ENCODE measurements at places on chromosomes 11 and 22.

DNA sequence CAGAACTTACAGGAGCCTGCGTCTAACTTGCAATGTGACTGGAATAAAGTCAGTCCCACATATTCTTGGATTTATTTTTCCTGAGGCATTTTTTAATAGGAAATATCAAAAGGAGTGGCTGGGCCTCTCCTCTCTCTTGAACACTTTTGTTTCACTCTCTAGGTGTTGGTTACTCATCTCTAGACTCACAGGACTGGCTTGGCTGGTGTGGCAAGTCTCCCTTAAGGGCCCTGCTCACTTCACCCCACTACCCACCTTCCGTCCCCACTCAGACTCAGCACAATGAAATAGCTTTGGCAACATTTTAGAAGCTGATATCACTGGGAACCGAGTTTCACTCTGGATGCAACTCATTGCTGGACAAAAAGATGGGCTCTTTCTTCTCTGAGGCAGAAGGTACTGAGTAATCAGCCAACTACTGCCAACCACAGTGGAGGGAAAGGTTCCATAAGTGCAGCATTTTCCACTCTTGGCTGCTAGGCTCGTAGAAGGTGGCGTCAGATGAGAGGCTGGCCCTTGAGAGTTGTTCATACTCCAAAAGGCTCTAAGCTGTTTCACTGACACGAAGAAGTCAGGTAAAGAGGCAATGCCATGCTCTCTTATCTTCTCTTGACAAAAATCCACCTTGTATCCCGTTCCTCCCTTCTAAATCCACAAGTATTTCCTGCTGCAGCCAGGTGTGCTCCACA lies 390.6 kb downstream of the SOX6 start:
- no peak for DNase-seq

GRCh38 chr11:67429038-67429668 lies 859 bp downstream of the RPS6KB2 start:
- DNase-seq: no peak

GRCh38 chr22:34067031-34067430 lies 146.8 kb upstream of the LARGE1 start:
- no peak for DNase-seq

DNA sequence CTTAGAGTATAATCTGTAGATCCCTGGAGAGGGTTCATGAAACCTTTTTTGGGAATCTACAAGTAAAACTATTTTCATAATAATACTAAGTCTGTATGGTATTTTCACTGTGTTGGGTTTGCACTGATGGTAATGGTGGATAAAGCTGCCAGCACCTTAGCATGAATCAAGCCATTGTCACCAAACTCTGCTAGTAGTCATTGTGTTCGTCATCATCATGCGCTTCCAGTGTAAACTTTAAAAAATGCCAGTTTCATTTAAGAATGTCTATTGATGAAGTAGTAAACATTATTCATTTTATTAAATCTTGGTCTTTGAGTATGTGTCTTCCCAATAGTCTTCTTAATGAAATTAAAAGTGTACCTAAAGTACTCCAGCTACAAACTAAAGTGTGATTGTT lies 15.0 kb downstream of the ALKBH3 start:
- DNase-seq: no peak

DNA sequence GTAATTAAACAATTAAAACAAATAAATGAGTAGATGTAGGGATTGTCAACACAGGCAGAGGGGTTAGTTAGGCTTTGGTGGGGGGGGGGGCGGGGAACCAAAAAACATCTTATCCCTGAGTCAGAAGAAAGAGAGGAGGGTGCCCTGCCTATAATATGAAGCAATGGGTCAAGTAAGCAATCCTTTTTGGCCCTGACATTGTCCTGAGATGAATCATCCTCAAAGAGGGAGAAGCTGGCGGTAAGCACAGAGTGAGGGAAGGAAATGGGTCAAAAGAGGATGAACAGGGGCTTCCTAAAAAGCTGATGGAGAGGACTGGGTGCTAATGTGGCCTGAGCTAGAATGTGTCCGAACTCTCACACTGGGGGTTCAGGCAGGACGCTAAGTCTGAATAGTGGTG lies 4.7 kb downstream of the OLFML1 start:
- no peak for DNase-seq

- DNase-seq: no peak
These were observed 128.3 kb downstream of the MAML2 start for GRCh38 chr11:96214777-96215109.

DNA sequence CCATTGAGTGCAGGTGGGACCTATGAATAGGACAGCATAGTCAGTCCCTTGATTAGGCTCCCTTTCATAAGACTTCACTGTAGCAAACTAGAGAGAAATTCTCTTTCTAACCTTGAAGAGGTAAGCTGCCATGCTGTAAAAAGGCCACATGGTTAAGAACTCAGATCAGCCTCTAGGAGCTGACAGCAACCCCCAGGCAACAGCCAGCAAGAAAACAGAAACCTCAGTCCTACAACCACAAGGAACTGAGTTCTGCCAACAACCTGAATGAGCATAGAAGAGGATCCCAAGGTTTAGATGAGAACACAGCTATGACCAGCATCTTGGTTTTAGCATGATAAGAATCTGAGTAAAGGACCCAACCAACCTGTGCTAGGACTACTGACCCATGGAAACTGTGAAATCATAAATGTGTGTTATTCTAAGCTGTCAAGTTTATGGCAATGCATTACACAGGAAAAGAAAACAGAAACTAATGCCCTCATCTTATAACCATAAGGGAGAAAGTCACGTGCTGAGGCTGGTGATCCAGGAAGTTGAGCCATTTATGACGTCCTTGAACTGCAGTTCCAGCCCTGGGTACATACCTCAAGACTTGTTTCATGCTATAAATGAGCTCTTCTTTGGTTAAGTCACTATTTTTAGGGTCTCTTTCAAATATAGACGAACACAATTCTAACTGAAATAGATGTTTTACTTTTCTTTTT lies 43.3 kb downstream of the RAB38 start:
- DNase-seq: no peak

DNA sequence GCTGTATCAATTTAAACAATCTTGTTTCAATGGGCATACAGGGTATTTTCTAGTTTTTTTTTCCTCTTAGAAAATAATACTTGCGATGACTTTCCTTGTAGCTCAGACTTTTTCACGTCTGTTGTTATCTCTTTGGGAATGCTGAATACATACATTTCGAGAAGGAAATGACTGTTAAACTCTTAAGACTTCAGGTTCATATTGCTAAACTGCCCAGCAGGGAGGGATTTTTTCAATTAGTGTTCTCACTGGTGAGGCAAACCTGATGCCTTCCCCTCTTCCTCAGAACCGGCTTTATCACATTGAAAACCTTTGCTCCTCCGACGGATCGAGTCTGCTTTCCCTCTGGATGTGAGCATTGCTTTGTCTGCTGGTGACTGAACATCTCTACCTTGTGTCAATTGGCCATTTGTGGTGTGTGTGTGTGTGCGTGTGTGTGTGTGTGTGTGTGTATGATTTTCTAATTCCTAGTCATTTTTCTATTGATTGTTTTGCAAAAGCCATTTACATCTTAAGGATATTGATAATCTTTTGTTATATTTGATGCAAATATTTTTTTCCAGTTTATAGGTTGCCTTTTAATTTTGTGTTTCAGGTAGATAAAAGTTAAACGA lies 6.6 kb downstream of the NEAT1 start:
- DNase-seq: no peak

- DNase-seq: no peak
These were observed 158.6 kb upstream of the BDNF start for GRCh38 chr11:27858866-27859265.

GRCh38 chr11:73034331-73034730 lies 107.8 kb downstream of the FCHSD2 start:
- no peak for DNase-seq

DNA sequence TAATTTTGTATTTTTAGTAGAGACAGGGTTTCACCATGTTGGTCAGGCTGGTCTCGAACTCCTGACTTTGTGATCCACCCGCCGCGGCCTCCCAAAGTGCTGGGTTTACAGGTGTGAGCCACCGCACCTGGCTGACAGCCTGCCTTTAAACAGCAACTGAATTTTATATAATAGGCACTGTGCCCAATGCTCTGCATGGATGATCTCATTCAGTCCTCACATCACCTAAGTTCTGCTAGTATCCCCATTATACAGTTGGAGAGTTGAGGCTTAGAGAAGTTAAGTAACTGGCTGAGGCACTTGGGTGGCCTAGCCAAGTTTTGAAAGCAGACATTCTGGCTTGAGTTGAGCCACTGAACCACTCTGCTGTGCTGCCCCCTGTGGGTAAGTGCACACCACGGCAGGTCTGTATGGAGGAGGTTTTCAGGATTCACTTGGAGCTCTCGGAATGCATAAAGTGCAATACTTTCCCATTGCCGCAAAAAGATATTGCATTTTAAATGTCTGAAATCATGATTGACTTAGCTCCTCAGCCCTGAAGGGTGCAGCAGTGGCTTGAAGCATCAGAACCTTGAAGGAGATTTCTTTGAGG lies 112.4 kb downstream of the LDLRAD3 start:
- DNase-seq: no peak
